ENCODE measurements at places on chromosomes 5 and 9.
A peak's percentile ranks its signal among the peaks of the same experiment; 100 is the strongest.

DNA sequence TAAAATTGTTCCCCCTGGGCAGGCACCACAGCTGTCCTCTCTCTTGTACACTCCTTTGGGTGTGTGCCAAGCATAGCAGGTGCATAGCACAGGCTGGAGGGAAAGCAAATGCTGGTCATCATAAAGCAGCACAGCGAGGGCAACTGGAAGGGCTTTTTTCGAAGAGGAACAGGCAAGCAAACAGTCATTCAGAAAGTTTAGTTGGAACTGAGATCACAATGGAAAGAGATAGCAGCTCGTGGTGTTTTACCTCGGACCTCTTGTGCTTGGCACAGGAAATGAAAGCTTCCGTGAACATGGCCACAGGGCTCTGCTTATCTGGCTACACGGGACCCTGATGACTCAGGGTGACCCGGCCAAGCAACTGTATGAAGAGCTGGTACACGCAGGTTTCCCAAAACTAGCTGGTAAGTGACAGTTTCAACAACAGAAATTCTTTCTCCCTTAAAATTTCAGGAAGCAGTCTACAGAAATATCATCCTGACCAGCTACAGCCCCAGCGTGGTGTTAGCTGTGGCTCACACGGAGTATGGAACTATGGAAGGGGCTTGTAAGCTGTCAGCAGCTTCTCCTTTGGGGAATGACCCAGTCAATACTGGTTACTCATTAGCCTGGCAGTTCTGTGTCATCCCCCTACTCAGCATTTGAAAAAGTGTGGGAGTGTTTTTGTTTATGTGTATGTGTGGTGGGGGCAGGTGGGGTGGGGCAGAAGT, 48.1 kb downstream of the POC5 start:
- DNase-seq = peak; percentile 62

- DNase-seq = peak; percentile 8
These were observed 37.4 kb upstream of the GRAMD2B start for GRCh38 chr5:126385524-126386502.

- no peak for DNase-seq
These were observed 244.8 kb upstream of the MPDZ start for GRCh38 chr9:13524245-13524644.

- DNase-seq = no peak
These were observed 6.3 kb downstream of the TTC16 start for GRCh38 chr9:127722055-127722745.

GRCh38 chr9:123684393-123685149, 245.4 kb downstream of the DENND1A start:
- no peak for DNase-seq

- DNase-seq = no peak
These were observed 69.7 kb downstream of the ZNF618 start for GRCh38 chr9:113945784-113946183.

GRCh38 chr5:10536511-10536910, 27.4 kb upstream of the ANKRD33B start:
- DNase-seq = no peak

GRCh38 chr9:83431101-83432060, 106.8 kb downstream of the FRMD3 start:
- DNase-seq = no peak

DNA sequence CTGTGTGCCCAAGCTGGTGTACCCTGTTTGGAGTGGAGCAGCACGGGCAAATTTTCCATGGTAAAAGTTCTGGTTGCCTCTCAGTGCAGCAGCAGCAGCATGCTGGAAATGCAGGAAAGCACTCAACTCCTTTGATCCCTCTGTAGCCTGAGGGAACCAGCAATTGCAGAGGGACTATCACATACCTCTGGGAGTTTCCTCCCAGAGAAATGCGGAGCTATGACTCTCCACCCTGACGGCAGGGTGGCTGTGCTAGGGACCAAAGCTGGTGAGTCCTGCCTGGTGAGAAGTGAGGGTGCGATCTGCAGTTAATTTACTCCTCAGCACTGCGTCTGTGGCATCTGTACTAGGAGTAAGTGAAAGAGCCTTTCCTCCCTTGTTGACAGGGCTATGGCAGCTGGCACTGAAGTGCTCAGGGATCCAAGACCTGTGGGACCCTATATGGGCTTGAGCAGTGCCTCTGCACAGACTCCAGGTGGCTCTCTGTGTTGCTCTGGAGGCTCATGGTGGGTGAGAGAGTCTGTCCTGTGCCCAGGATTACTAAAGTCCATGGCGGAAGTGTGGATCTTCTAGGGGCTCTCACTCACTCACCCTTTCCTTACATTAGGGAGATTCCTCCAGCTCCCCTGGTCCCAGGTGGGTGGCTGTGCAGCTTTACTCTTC, 601.2 kb upstream of the TYRP1 start:
- DNase-seq = no peak

DNA sequence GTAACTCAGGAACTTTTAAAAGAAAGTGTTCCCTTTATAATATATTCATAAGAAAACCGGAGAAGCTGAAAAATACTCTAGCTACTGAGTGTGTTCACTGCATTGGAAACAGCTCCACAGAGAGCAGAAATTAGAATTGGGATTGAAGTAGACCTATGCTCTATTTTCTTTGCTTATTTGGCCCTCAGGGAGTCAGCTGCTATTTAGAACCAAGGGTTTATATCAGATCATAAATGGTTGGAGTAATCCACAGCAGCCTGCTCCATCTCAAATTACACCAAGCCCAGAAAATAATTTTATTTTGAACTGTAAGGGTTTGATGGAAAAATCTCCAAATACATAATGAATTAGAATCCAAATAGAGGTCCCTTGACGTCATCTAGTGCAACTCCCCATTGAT, 202.6 kb downstream of the ADAMTSL1 start:
- no peak for DNase-seq

GRCh38 chr9:121201045-121201737, 478 bp downstream of the RAB14 start:
- peak; percentile 35 for DNase-seq

DNA sequence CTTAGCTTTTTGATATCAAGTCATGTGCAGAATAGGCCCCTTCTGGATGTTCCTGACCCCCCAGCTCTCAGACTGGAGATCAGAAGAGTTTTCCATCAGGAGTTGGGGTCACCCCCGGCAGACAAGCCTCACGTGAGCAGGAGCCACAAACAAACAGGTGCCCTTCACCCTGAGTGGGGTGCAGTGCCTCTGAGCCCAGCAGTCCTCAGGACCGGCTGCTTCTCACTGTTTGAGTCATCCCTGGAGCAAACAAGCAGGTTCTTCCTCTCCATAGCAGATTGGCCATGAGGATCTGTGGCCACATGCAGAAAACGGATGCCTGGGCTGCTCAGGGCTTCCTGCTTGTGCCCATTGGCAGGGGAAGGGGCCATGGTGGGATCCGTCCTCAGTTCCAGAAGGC, 47.0 kb downstream of the LRSAM1 start:
- DNase-seq = no peak

GRCh38 chr9:103919605-103920209, 174.4 kb upstream of the SMC2 start:
- DNase-seq = no peak

DNA sequence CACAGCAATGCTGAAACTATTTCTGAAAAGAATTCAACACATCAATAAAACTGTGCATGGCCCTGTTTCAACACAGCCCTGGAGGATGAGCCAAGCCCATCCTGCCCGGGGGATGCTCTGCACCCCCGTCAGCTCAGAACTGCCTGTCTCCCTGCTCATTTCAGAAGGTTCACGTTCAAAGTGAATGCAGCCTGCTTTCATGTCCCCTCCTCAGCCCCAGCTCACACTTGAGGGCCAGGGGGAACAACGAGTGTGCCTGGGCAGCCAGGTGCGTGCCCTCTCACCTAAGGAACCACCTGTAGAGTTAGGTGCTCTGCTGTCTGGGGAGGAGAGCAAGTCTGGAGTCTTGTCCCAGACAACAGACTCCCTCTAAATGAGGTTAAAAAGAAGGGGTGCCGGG, 348.5 kb upstream of the IRX2 start:
- no peak for DNase-seq

- DNase-seq = no peak
These were observed 123.4 kb downstream of the CD180 start for GRCh38 chr5:67073045-67073680.

GRCh38 chr9:88803546-88804253, 187.6 kb upstream of the S1PR3 start:
- DNase-seq = no peak

DNA sequence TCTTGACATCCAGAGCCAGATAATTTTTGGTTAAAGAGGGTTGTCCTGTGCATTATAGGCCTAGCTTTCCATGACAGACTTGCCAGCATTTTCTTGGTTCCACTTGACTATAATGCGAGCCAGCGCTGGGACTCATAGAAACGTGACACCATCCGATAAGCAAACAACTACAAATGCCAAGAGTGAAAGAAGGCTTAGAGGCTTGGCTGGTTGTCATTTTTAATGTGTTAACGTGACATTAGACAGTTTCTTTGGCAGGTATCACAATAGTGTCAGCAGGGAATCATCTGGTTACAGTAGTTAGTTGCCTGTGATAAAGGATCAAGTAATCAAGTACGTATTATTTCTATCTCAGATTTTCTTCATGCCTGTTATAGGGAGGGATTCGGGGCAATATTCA, 20.0 kb upstream of the LIFR start:
- DNase-seq = no peak

DNA sequence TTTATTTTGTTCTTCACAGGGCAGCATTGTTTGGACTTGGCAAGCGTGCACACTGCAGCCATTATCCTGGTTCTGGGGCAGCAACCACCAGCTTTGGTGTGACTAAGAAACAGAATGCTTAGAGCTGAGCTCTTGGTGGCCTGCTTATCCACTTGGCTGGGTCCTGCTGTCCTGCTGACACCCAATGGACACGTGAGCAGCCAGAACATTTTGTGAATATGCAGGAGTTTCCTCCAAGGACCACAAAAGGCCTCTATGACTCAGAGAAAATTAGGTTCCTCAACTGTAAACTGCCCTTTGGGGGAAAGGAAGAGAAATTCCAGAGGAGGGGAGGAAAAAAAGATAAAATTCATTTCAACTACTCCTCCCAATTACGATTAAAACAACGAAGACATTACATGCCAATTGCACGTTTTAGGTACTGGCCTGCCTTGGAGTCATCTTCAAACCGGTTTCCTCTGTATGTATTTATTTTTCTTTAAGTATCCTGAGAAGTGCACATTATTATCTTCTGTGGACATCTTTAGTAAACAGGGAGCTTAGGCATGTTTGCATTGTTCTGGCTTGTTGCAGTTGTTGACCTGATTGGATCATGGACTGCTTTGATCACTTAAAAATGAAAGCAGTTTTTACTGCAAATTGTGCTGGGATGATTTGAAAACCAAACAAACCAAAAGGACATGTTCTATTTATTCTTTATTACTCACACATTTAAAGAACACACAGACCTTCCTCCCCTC, 82.3 kb upstream of the TLE4 start:
- no peak for DNase-seq

GRCh38 chr9:4755026-4755609, 14.1 kb upstream of the AK3 start:
- DNase-seq = no peak

GRCh38 chr5:74534397-74535129, 106.0 kb downstream of the ENC1 start:
- DNase-seq = no peak

- no peak for DNase-seq
These were observed 30.2 kb upstream of the HOMER1 start for GRCh38 chr5:79544131-79544530.

GRCh38 chr5:1293416-1294205, 1.3 kb downstream of the TERT start:
- no peak for DNase-seq

- DNase-seq = no peak
These were observed 39.7 kb downstream of the DNAJB5 start for GRCh38 chr9:35029241-35029640.

- no peak for DNase-seq
These were observed 146.5 kb downstream of the AOPEP start for GRCh38 chr9:94872891-94873511.

DNA sequence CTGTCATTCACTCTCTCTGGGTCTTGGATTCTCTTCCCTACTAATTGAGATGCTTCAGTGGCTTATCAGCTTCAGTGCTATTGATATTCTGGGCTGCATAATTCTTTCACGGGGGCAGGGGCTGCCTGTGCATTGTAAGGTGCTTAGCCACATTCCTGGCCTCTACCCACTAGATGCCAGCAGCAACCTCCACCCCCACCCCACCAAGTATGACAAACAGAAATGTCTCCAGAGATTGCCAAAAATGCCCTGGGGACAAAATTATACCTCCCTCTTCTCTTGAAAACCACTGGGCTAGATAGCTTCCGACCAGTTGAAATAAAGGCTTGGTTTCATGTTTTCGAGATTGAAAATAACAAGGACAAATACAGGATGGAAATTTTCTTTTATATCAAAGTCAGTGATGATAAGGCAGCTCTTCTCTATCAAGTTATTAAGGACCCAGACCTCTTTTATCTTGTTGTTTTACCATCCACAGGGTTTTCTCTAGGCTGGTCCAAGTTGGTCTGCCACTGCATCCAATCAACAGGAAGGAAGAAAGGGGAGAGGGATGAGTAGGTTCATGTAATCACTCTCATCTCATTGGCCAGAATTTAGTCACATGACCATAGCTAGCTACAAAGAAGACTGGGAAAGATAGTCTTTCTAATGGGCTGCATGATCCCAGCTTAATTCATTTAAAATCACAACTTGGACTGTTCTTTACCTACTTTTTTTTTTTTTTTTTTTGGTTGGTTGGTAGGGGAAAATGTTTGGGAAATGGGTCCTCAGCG, 92.1 kb upstream of the RANBP3L start:
- DNase-seq = no peak

DNA sequence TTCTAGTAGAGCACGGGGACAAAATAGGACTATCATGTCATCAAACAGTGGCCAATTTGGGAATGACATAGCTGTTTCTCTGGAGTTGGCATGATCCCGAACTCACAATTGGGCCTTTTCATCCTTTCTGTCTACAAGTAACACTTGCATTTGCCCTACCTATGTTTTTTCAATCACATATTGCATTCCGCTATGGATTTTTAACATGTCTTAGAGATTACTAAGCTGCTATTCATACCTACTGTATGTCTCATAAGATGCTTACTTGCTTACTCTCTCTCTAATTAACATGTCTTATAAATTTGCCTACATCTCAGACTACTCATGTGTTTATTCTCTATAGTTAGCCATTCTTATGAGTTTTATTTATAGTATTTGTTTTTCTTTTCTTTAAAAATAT, 341.2 kb upstream of the CTNND2 start:
- DNase-seq = no peak

GRCh38 chr5:139650031-139650688, 2.0 kb downstream of the CXXC5 start:
- no peak for DNase-seq
